ENCODE measurements at places on chromosomes 1 and 21. TPM values are rescaled to one million over a fixed set of nuclear protein-coding genes. Genes with fewer than 3 reads are reported as not detected.

Gene CLCNKB
- not detected for total RNA-seq

- H3K36me3 ChIP-seq: no peaks in the 10 kb centered on the region
- H3K27ac ChIP-seq: no peak overlapping the region
- H3K27me3 ChIP-seq: no peaks in the 10 kb centered on the region
These were observed 95.6 kb downstream of the PAPPA2 start for GRCh38 chr1:176558561-176558960.

GRCh38 chr1:212467843-212468482, 35.2 kb downstream of the NENF start:
- H3K27me3 ChIP-seq: peaks cover 9% of the 10 kb centered on the region
- H3K36me3 ChIP-seq: no peaks in the 10 kb centered on the region
- peaks cover 27% of the 10 kb centered on the region for H3K4me1 ChIP-seq

Gene ZMYND12
- total RNA-seq: 0.13 TPM

Gene GPN2
- 19.3 TPM for total RNA-seq

- H3K4me1 ChIP-seq: peaks cover 37% of the 10 kb centered on the region
- no peaks in the 10 kb centered on the region for H3K27me3 ChIP-seq
- H3K27ac ChIP-seq: peak within 1 kb of the TSS; percentile 73
- H3K4me3 ChIP-seq: peak within 1 kb of the TSS; percentile 85
- H3K36me3 ChIP-seq: no peaks in the 10 kb centered on the region
These were observed at the start of gene BTG3 for GRCh38 chr21:17612565-17613241. TSS of gene BTG3 (minus strand) at chr21:17612901. CDS start at chr21:17609144, 3,757 bp downstream.

GRCh38 chr1:171247501-171247900, 793 bp upstream of the FMO1 start:
- no peak for DNase-seq
- H3K4me1 ChIP-seq: no peaks in the 10 kb centered on the region
- no peak overlapping the region for H3K4me3 ChIP-seq
- H3K36me3 ChIP-seq: no peaks in the 10 kb centered on the region
- H3K27me3 ChIP-seq: no peaks in the 10 kb centered on the region

Gene C1orf87
- total RNA-seq: not detected

Gene NCMAP
- 2.9 TPM for total RNA-seq

Gene HORMAD1
- total RNA-seq: not detected

DNA sequence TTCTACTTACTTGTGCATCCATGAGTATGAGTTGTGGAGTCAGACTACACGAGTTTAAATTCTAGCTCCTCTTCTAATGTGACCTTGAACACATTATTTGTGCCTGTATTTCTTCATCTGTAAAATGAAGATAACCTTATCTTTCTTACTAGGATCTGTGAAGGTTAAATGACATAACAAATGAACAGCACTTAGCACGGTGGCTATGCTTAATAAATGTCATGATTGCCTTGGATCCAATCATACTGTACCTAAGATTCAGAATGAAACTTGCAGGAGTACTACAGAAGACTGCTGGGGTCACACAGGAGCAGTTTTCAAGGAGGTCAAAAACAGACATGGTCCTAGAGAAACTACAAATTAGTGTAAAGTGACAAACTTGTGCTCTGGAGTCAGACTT, 22.2 kb upstream of the ALG14 start:
- DNase-seq: no peak
- H3K4me3 ChIP-seq: no peak overlapping the region
- no peaks in the 10 kb centered on the region for H3K36me3 ChIP-seq
- H3K27me3 ChIP-seq: no peaks in the 10 kb centered on the region
- H3K27ac ChIP-seq: no peak overlapping the region

GRCh38 chr1:19405761-19406487, 79.4 kb downstream of the CAPZB start:
- no peaks in the 10 kb centered on the region for H3K27me3 ChIP-seq
- peaks cover 71% of the 10 kb centered on the region for H3K4me1 ChIP-seq
- peaks cover 4% of the 10 kb centered on the region for H3K36me3 ChIP-seq
- H3K27ac ChIP-seq: no peak overlapping the region

GRCh38 chr1:26996024-26996423, 2.5 kb downstream of the TRNP1 start:
- no peak for DNase-seq
- no peak overlapping the region for H3K27ac ChIP-seq
- peaks cover 76% of the 10 kb centered on the region for H3K4me1 ChIP-seq
- 0 out of 2 replicates have a peak, but pooled peaks cover 1% of the 10 kb centered on the region for H3K36me3 ChIP-seq
- peak overlapping the region; percentile 92 for H3K4me3 ChIP-seq

Gene DNAJC28
- total RNA-seq: 2.5 TPM

GRCh38 chr1:48114596-48115382, 107.7 kb upstream of the SLC5A9 start:
- peaks cover 32% of the 10 kb centered on the region for H3K4me1 ChIP-seq
- peak overlapping the region; percentile 46 for H3K27ac ChIP-seq
- DNase-seq: peak; percentile 41
- H3K27me3 ChIP-seq: no peaks in the 10 kb centered on the region

Gene OR2M3
- not detected for total RNA-seq

Gene MANEAL
- 16.8 TPM for total RNA-seq

DNA sequence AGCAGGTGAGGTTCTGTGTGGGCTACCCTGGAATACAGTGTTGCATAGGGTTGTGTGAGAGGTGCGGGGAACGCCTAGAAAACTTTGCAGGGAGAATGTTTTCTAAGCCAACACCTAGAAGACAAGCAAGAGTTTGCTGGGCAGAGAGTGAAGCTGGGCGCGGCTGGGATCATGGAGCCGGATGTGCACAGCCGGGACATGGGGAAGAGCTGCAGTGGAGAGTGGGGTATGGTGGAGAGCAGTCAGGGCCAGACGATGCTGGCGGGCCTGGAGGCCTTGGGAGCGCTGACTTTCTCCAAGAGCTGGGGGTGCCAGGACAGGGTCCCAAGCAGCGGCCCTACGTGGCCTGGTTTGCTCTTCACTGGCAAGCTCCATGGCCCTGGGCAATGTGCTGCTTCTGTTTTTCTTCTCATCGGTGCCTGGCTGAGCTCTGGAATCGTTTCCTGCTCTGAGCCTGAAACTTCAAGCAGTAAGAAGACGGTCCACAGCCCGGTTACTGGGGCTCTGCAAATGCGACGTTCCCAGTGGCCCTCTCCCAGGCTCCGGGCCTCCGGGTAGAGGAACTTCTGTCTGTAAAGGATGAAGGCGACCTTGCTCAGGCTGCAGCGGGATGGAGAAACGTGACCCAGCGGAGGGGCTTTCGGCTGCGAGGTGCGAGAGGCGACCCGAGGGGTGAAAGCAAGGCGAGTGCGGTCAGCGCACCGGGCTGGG, 51.9 kb upstream of the CD34 start:
- H3K4me1 ChIP-seq: peaks cover 13% of the 10 kb centered on the region
- no peak overlapping the region for H3K27ac ChIP-seq
- no peak overlapping the region for H3K4me3 ChIP-seq
- H3K36me3 ChIP-seq: no peaks in the 10 kb centered on the region
- no peak for DNase-seq

- H3K36me3 ChIP-seq: no peaks in the 10 kb centered on the region
- H3K27ac ChIP-seq: no peak overlapping the region
- H3K4me3 ChIP-seq: no peak overlapping the region
These were observed 259.3 kb upstream of the SGIP1 start for GRCh38 chr1:66274634-66275033.

GRCh38 chr1:28915031-28915895, 894 bp downstream of the EPB41 start:
- H3K27me3 ChIP-seq: no peaks in the 10 kb centered on the region
- H3K36me3 ChIP-seq: no peaks in the 10 kb centered on the region
- H3K27ac ChIP-seq: peak overlapping the region; percentile 66
- peak overlapping the region; percentile 81 for H3K4me3 ChIP-seq
- H3K4me1 ChIP-seq: peaks cover 43% of the 10 kb centered on the region

- H3K4me1 ChIP-seq: no peaks in the 10 kb centered on the region
- H3K27me3 ChIP-seq: no peaks in the 10 kb centered on the region
- H3K27ac ChIP-seq: no peak overlapping the region
- no peak overlapping the region for H3K4me3 ChIP-seq
These were observed 1233.1 kb downstream of the PLA2G4A start for GRCh38 chr1:188061881-188062280.

DNA sequence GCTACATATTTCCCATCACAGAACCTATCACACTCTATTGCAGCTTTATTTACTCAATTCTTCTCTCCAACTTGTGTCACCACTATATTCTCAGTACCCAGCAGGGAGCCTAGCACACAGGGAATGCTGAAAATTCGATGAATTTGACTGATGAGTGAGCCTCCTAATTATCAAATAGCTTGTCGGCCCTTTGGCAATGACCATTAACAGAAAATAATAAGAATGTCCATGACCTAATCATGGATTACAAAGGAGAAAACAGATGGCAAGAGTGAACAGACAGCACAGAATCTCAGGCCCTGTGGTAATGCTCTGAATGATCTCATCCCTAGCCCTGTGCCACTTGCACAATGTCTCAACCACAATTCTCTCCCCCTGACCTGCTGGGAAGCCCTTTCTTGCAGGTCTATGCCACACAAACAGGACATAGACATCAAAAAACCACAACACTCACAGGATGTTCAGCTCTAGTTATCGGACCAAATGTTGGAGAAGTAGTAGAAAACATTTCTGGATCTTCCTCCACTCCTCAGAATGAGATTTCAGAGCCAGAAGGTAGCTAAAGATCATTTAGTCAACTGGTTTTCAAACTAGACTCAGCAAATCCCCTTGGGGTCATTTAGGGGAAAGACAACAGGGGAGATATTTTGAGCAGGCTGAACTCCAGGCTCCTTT, 68.4 kb downstream of the LUZP1 start:
- H3K36me3 ChIP-seq: no peaks in the 10 kb centered on the region
- H3K4me3 ChIP-seq: no peak overlapping the region
- peaks cover 50% of the 10 kb centered on the region for H3K4me1 ChIP-seq
- no peak overlapping the region for H3K27ac ChIP-seq
- no peaks in the 10 kb centered on the region for H3K27me3 ChIP-seq

GRCh38 chr1:32151319-32151787, 28.1 kb upstream of the TXLNA start:
- peaks cover 12% of the 10 kb centered on the region for H3K36me3 ChIP-seq
- no peak for DNase-seq
- H3K4me3 ChIP-seq: no peak overlapping the region
- no peaks in the 10 kb centered on the region for H3K27me3 ChIP-seq

DNA sequence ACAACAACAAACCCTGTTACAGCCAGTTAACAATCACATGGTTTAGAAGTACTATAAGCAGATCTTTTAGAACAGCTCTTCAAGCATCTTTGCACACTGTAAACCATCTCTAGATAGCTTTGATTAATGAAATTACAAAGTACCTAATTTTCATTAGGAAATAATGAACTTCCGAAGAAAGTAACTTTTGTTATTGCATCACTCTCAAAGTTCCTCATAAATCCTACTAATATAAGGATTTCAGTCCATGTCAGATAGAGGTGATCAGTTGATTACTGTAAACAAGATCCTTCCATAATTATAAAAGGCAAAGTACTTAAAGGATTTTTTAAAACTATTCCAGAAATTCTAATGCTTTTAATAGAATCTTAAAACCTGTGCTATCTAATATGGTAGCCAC, 58.2 kb downstream of the FAF1 start:
- H3K27me3 ChIP-seq: no peaks in the 10 kb centered on the region
- H3K27ac ChIP-seq: no peak overlapping the region
- no peak overlapping the region for H3K4me3 ChIP-seq
- H3K36me3 ChIP-seq: no peaks in the 10 kb centered on the region
- DNase-seq: no peak

DNA sequence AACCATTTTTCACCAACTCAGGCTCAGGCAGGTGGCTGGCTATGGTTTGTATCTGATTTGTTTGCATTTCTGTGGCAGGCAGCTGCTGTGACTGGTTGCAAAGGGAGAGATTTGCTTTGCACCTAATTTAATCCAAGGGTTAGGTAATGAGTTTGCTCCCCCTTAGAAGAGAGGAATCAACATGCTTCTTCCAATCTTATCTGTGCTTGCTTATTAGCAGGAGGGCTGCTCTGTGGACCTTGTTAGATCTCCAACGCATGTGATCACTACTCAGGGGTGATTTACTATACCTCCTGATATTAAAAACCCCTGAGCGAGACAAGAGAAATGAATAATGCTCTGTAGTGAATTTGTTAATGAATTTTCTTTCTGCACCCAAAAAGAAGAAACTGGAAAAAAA, 20.5 kb downstream of the OLFML3 start:
- no peak overlapping the region for H3K4me3 ChIP-seq
- H3K4me1 ChIP-seq: no peaks in the 10 kb centered on the region
- no peak for DNase-seq
- H3K27me3 ChIP-seq: no peaks in the 10 kb centered on the region
- H3K36me3 ChIP-seq: no peaks in the 10 kb centered on the region
- H3K27ac ChIP-seq: no peak overlapping the region

Gene ITPKB
- total RNA-seq: not detected

DNA sequence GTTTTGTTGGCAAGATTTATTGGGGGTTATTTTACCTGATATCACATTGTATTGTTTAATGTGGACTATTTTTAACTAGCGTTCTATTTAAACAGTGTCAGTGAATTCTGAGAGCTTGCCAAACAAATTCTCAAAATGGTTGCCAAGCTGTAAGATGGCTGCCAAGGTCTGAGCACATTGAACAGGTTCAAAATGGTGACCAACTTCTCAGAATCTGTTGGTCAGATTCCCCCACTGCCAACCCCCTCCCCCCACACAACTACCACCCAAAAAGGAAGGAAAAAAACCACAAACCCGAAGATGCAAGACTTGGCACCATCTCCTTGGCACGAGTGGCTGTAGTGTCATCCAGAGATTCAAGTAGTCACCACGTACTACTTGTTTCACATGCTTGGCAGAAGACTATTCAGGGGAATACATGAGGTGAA, 159.1 kb downstream of the NFIA start:
- no peak for DNase-seq
- no peak overlapping the region for H3K27ac ChIP-seq
- no peak overlapping the region for H3K4me3 ChIP-seq
- H3K27me3 ChIP-seq: no peaks in the 10 kb centered on the region
- H3K36me3 ChIP-seq: no peaks in the 10 kb centered on the region

Measured in HepG2 (cell line).